ENCODE measurements at places on chromosomes 12 and 14. TPM values are rescaled to one million over a fixed set of nuclear protein-coding genes. Genes with fewer than 3 reads are reported as not detected.

DNA sequence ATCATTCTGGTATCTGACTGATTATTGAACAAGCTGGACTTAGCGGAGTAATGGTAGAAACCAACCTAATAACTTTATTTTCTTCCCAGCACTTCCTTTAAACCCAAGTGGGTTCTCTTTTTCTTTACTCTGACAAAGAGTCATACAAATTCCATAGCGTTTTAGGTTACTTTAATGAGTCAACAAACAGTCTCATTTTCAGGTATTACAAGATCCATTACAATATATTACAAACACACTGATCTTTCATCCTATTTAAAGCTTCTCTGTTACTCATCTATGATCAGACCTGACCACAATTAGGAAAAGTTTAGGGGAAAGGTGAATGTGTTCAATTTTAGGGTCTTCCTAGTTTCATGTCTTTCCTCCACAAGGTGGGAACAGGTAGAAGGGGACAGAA is 39.4 kb upstream of the PTPRQ start:
- H3K36me3 ChIP-seq = no peaks in the 10 kb centered on the region
- H3K27ac ChIP-seq = no peak overlapping the region
- H3K4me1 ChIP-seq = no peaks in the 10 kb centered on the region
- DNase-seq = no peak
- no peaks in the 10 kb centered on the region for H3K27me3 ChIP-seq

DNA sequence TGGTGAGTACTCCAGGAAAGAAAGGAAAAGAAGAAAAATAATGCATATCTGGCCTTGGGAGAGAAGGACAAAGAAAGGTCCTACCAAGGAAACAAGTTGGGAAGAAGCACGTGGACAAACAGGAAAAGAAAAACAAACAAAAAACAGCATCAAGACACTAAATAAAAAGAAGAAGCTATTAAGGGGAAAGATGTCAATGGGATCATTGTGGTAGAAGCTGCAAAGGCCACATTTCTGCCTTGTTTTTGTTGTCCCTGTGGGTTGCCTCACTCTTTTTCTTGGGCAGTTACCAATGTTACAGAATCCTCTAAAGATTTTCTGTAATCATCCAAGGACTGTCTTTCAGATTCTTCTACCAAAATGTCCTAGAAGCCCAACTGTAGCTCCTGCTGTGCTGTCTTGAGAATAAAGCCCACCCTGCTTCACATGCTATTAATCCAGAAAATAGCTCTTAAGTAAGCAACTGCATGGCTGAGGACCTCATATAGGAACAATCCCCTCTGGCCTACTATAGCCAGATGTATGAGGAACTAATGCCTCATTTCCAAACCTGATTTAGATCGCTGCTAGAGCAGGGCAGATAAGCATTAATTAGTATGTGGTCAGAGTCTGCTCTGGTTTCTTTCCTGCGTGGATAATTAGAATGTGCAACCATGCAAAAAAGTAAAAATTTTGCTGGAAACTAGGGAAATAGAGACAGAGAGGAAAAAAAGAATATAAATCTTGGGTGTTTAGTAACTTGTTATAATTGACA is 10.2 kb upstream of the CPNE8 start:
- H3K27me3 ChIP-seq = no peaks in the 10 kb centered on the region
- no peaks in the 10 kb centered on the region for H3K36me3 ChIP-seq
- no peak overlapping the region for H3K27ac ChIP-seq
- no peaks in the 10 kb centered on the region for H3K4me1 ChIP-seq
- DNase-seq = no peak

DNA sequence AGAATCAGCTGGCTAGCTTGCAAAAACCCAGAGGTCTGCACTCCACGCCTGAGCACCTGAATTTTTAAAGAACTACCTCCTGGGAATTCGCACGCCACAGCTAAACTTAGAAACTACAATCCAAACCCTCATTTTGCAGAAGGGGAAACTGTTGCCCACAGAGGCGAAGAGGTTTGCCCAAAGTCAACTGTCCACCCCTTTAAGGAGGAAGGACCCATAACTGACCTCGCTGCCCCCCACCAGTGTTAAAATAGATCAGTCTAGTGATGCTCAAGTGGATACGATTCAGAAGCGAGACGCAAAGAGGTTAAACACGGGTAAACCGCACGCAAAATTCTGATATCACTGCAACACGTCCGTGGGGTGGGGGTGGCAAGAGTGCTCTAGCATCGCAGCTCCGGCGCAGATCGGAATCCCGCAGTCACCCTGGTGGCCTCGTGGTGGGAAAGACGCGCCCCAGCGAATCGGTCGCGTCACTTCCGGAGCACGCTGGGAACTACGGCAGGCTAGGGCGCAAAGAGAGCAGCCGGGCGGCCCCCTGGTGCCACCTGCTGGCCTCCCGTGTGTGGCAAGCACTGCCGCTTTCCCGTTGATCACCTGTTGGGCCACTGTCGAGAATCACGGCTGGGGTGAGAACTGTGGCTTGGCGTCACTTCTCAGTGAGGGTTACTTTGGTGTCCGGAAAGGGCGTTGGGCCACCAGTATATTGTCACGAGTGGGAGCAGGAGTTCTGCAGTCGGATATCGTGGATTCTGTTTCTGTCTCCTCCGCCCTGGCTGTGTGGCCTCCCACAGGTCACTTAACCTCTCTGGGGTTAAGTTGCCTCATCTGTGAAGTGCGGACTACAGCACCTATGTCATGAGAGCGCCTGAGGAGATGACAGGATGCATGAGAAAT is at the start of gene ALKBH2:
ALKBH2 (minus strand) TSS at position 451 of the 897 bp plus-strand sequence. CDS start 686 bp downstream, outside the sequence.
- H3K27me3 ChIP-seq = no peaks in the 10 kb centered on the region
- H3K4me1 ChIP-seq = peaks cover 23% of the 10 kb centered on the region
- peak within 1 kb of the TSS; percentile 61 for H3K4me3 ChIP-seq
- peak; percentile 92 for DNase-seq
- H3K27ac ChIP-seq = peak within 1 kb of the TSS; percentile 81
- H3K36me3 ChIP-seq = peaks cover 29% of the 10 kb centered on the region

- no peak overlapping the region for H3K27ac ChIP-seq
- no peak overlapping the region for H3K4me3 ChIP-seq
- peaks cover 5% of the 10 kb centered on the region for H3K4me1 ChIP-seq
Measured at GRCh38 chr14:56211844-56212243, 93.6 kb downstream of the PELI2 start.

- H3K4me3 ChIP-seq = no peak overlapping the region
- H3K27ac ChIP-seq = no peak overlapping the region
- H3K27me3 ChIP-seq = peaks cover 5% of the 10 kb centered on the region
- no peaks in the 10 kb centered on the region for H3K4me1 ChIP-seq
- DNase-seq = no peak
Measured at GRCh38 chr14:36214476-36215216, 38.1 kb upstream of the PTCSC3 start.

DNA sequence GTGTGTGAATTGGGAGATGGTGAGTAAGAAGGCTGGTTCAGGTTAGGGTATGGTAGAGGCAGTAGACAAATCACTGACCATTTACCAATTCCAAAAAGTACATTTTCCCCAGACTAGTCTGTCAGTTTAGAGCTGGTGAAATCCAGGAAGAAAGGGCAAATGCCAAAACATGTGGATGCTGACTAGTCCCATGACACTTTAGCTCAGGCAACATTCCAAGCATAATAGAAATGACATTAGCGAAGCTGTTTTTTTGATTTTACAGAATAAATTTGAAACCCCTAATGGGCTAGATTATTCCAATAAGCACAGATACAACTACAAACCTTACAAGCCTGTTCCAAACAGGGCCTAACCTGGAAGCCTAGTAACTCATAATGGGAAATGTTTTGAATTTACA is 884.2 kb downstream of the FLRT2 start:
- no peak overlapping the region for H3K27ac ChIP-seq
- no peaks in the 10 kb centered on the region for H3K36me3 ChIP-seq
- no peaks in the 10 kb centered on the region for H3K27me3 ChIP-seq
- no peaks in the 10 kb centered on the region for H3K4me1 ChIP-seq

DNA sequence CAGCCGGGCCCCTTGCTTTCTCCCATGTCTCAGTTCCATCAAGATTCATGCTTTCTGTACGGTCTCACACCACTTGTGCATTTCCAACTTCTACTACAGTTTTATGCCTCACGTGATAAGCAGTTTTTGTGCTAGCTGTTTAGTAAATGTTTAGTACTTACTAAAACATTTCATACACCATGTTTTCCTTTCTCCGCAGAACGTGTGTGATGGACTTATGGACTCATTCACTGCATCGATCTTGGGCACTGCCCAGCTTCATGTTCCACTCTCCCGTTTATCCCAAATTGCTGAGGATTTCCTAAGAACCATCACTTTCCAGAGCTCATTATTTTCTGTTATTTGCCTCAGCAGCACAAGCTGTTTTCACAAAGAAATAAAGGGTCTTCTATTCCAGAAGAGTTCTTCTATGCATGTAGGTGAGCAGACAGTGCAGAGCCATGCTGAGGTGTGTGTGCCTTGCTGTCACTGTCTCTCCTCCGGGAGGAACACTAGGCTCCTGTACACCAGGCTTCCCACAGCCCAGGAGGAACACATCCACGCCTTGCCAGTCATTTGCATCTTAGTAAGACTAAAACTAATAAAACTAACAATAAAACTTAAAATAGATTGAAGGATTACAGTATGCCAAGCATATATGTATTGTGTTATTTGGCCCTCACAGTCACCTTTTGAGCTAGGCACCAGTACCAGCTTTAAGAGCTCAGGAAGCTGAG is 90.3 kb upstream of the EEA1 start:
- H3K27ac ChIP-seq = no peak overlapping the region
- H3K4me3 ChIP-seq = no peak overlapping the region
- no peak for DNase-seq

- DNase-seq = no peak
- no peak overlapping the region for H3K27ac ChIP-seq
- no peaks in the 10 kb centered on the region for H3K4me1 ChIP-seq
- no peak overlapping the region for H3K4me3 ChIP-seq
Measured at GRCh38 chr12:57012600-57013465, 3.5 kb downstream of the TAC3 start.

GRCh38 chr12:46788072-46788887 is 37.5 kb downstream of the SLC38A4 start:
- DNase-seq = no peak
- no peaks in the 10 kb centered on the region for H3K36me3 ChIP-seq
- H3K27ac ChIP-seq = peak overlapping the region; percentile 69
- H3K4me1 ChIP-seq = peaks cover 41% of the 10 kb centered on the region

GRCh38 chr12:98653866-98654493 is 8.9 kb downstream of the APAF1 start:
- no peak overlapping the region for H3K4me3 ChIP-seq
- no peaks in the 10 kb centered on the region for H3K4me1 ChIP-seq
- no peaks in the 10 kb centered on the region for H3K36me3 ChIP-seq
- no peak for DNase-seq
- no peak overlapping the region for H3K27ac ChIP-seq

GRCh38 chr12:13376610-13377373 is 180.3 kb downstream of the EMP1 start:
- H3K4me1 ChIP-seq = peaks cover 5% of the 10 kb centered on the region
- no peaks in the 10 kb centered on the region for H3K36me3 ChIP-seq
- no peaks in the 10 kb centered on the region for H3K27me3 ChIP-seq
- no peak overlapping the region for H3K27ac ChIP-seq
- no peak overlapping the region for H3K4me3 ChIP-seq

DNA sequence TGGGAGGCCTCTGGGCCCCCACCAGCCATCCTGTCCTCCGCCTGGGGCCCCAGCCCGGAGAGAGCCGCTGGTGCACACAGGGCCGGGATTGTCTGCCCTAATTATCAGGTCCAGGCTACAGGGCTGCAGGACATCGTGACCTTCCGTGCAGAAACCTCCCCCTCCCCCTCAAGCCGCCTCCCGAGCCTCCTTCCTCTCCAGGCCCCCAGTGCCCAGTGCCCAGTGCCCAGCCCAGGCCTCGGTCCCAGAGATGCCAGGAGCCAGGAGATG is 729 bp upstream of the GAPDH start:
- no peaks in the 10 kb centered on the region for H3K27me3 ChIP-seq
- no peak for DNase-seq
- peaks cover 47% of the 10 kb centered on the region for H3K4me1 ChIP-seq
- H3K4me3 ChIP-seq = peak overlapping the region; percentile 76
- no peaks in the 10 kb centered on the region for H3K36me3 ChIP-seq
- peak overlapping the region; percentile 96 for H3K27ac ChIP-seq

- no peak for DNase-seq
- no peaks in the 10 kb centered on the region for H3K36me3 ChIP-seq
- H3K4me3 ChIP-seq = no peak overlapping the region
- H3K27ac ChIP-seq = no peak overlapping the region
- H3K27me3 ChIP-seq = no peaks in the 10 kb centered on the region
- no peaks in the 10 kb centered on the region for H3K4me1 ChIP-seq
Measured at GRCh38 chr12:124077701-124078100, 104.7 kb downstream of the ZNF664 start.

- H3K36me3 ChIP-seq = no peaks in the 10 kb centered on the region
- no peak for DNase-seq
- H3K4me3 ChIP-seq = no peak overlapping the region
- no peaks in the 10 kb centered on the region for H3K4me1 ChIP-seq
Measured at GRCh38 chr12:93957168-93957567, 191.2 kb upstream of the PLXNC1 start.

DNA sequence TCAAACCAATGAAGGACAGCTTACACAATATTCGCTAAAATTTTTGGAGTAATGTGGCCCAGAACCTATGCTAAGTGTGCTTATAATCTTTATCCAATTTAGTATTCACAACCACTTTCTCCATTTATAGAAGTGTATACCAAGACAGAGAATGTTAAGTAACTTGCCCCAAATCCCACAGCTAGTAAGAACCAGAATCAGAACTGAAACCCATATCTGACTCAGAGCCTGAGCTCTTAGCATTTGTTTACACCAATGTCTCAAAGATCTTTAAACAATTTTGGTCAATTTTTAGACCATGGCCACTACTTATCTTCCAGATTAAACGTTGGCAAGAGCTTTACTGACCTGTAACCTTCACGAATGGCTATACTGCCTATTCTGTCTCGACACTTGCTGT is 53.0 kb downstream of the PAPLN start:
- no peak overlapping the region for H3K4me3 ChIP-seq
- DNase-seq = no peak
- H3K27ac ChIP-seq = no peak overlapping the region
- no peaks in the 10 kb centered on the region for H3K27me3 ChIP-seq
- H3K36me3 ChIP-seq = no peaks in the 10 kb centered on the region

DNA sequence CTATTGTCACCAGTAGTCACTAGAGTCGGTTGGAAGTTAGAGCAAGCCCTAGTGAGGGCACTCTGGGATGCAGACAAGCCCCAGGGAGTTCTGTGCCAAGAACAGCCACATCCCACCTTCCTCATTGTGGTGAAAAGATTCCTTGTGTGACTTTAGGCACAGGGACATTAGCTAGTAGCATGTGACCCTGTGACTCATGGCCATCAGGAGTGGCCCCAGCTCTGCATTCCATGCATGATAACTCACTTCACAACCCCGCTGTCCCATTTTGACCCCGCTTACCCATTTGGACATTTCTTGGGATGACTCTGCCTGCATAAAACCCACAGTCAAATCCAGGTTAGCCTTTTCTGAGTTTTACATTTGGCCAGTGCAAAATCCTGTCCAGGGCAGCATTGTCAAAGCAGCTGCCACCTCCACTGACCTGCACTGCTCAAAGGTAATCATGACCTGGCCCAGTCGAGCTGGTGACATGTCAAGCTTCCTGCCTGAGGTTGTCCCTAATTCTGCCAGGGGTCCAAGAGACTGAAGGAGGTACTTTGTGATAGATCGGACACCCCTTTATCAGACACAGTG is 430.5 kb downstream of the DPF3 start:
- no peak overlapping the region for H3K4me3 ChIP-seq
- H3K4me1 ChIP-seq = no peaks in the 10 kb centered on the region
- no peaks in the 10 kb centered on the region for H3K27me3 ChIP-seq
- no peak overlapping the region for H3K27ac ChIP-seq
- H3K36me3 ChIP-seq = no peaks in the 10 kb centered on the region

Gene COX8C
- total RNA-seq = not detected

Gene LRRC43
- total RNA-seq = not detected

Gene ITFG2
- 5.1 TPM for total RNA-seq

Gene CLEC14A
- total RNA-seq = 22.3 TPM

Gene MYF5
- 5.8 TPM for total RNA-seq

Gene BHLHE41
- total RNA-seq = 6.4 TPM

Gene PRPH
- total RNA-seq = not detected

Gene SLC16A7
- total RNA-seq = 6.5 TPM

Gene BCL2L14
- not detected for total RNA-seq

Gene SRSF9
- 13.5 TPM for total RNA-seq
